Activated T-cell treated with anti-CD3 and anti-CD28 coated beads, Interleukin-2, amount 50 U/mL, for 72 hours (primary cell): ENCODE measurements at places on chromosomes 6 and 20. TPM values are rescaled to one million over a fixed set of nuclear protein-coding genes. Genes with fewer than 3 reads are reported as not detected.

Gene LGSN
- total RNA-seq = not detected

Gene TENT5A
- total RNA-seq = 1.7 TPM

Gene PRICKLE4
- total RNA-seq = 0.29 TPM

Gene WFDC12
- not detected for total RNA-seq

Gene KIAA0408
- total RNA-seq = 6.6 TPM
